ENCODE measurements at places on chromosomes 11 and 22. TPM values are rescaled to one million over a fixed set of nuclear protein-coding genes. Genes with fewer than 3 reads are reported as not detected.

Gene OR4D5
- polyA plus RNA-seq: not detected

Gene MMP20
- polyA plus RNA-seq: not detected

Gene NELL1
- 5.1 TPM for polyA plus RNA-seq

Gene EED
- 17.9 TPM for polyA plus RNA-seq

Gene RFPL1
- not detected for polyA plus RNA-seq

Gene FOLH1
- 2.5 TPM for polyA plus RNA-seq

Gene PACSIN2
- polyA plus RNA-seq: 28.3 TPM

Gene FDXACB1
- 1.7 TPM for polyA plus RNA-seq

Gene NUDT22
- polyA plus RNA-seq: 19.8 TPM

Gene BAIAP2L2
- polyA plus RNA-seq: 1.2 TPM

Gene CD248
- 76.4 TPM for polyA plus RNA-seq

Gene SMTNL1
- polyA plus RNA-seq: 246 TPM

Gene METTL15
- 12.1 TPM for polyA plus RNA-seq

Gene HORMAD2
- not detected for polyA plus RNA-seq

Gene SLC35F2
- polyA plus RNA-seq: 4.1 TPM

Gene MEI1
- polyA plus RNA-seq: 0.68 TPM

Gene KRTAP5-7
- not detected for polyA plus RNA-seq

Gene CCDC188
- 2.2 TPM for polyA plus RNA-seq

Gene LDHAL6A
- 0.14 TPM for polyA plus RNA-seq

Gene RFPL2
- 0.16 TPM for polyA plus RNA-seq

Gene GSTT2
- polyA plus RNA-seq: 0.32 TPM

Gene TMEM121B
- 5.9 TPM for polyA plus RNA-seq

Gene LARGE2
- 0.30 TPM for polyA plus RNA-seq
